ENCODE measurements at places on chromosomes 16 and 17.

GRCh38 chr16:7614021-7614795, 281.6 kb downstream of the RBFOX1 start:
- DNase-seq: no peak

GRCh38 chr16:12763517-12763916, 40.2 kb downstream of the CPPED1 start:
- no peak for DNase-seq

DNA sequence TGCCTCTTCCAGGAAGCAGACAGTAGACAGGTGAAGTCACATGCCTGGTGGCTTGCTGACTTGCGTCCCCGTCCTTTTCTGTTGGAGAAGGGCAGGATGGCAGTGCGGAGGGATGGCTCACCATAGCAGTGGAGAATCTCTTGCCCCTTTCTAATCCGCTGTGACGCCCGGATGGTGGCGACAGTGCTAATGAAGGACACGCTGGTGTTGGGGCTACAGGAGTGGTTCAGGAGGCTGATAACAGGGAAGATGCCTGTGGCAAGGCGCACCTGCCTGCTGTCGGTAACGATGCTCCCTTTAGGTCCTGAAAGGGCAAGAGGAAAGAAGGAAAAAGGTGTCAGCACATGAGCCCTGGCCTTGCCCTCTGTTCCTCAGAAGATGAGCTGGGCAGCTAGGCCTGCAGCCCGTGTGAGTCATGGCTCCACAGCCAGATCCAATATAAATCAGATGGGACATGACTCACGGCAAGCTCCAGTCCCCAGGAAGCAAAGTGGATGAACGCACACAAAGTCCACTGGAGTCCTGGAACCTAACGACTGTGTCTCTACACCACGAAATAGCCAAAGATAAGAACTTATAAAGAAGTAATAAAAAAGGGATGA, 25.5 kb downstream of the SERPINF1 start:
- DNase-seq: no peak

- DNase-seq: peak; percentile 80
These were observed 1.3 kb downstream of the TIMP2 start for GRCh38 chr17:78923660-78924453.

DNA sequence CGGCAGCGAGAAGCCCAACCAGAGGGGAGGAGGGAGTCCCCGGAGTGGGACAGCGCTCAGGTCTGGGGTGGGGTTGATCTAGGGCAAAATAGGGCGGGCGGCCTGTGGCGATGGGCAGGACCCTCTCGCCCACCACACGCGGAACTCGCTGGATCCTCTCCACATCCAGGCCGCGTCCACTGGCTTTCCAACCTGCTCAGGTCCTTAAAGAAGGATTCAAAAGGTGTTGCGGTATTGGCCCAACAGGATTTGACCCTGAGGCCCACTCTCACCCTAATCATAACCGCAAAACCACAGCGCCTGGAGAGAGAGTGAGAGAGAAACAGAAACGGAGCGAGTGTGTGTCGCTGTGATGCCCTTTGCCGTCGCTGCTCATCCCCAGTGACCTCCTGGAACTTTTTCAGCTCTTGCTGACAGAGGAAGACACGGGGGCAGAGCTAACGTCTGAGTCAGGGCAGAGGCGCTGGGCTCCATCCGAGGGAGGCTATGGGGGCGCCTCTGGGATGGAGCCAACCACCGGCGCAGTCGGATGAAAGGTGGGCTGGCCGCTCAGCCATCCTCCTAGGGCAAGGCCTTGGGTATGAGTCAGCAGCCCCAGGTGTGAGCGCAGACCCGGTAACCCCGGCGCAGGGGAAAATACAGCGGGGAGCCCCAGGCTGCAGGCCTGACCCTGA, 16.7 kb upstream of the OR1F1 start:
- no peak for DNase-seq

GRCh38 chr17:37802712-37803416, 58.0 kb upstream of the HNF1B start:
- DNase-seq: no peak

- no peak for DNase-seq
These were observed 144.4 kb downstream of the SNX11 start for GRCh38 chr17:48251950-48252349.

GRCh38 chr16:79006765-79007164, 593.8 kb downstream of the MAF start:
- no peak for DNase-seq

GRCh38 chr17:8124350-8125153, 646 bp upstream of the HES7 start:
- DNase-seq: no peak

DNA sequence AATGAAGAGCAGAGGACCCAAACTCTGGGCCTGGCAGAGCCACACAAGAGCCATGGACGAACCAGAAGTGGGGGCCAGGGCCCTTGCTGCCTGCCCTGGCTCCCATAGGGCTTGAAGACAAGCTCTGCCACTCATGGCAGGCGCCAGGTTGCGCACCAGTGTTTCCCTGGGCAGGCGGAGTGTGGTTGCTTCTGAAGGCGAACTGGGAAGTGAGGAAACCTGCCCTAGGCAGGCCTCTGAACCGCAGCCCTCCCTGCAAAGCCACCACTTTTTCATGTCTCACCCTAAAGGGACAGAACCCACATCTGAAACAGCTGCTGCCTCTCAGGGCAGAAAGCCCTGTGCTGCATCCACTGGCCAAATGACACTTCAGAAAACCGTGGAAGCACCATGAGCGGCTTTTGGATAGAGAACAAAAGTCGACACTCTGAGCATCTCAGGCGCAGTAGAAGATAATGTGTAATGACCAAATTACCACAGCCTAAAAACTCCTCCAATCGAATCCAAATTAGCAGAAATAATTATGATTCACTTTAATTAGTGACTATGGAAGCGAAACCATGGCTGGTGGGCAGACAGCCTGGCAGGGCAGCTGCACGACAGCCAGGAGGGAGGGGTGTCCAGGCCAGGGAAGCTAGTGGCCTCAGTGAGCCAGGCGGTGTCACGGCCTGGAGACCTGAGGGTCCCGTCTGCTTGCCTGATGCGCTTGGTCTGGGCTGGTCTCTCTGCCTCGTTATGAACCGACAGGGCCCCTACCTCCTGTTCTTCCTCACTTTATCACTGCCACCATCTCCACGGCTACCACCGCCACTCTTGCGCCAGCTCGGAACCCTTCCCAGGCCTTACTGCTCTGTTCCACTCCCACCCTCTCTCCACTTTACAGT, 59.1 kb downstream of the PRMT7 start:
- DNase-seq: peak; percentile 87

GRCh38 chr16:88554711-88555264, 15.4 kb upstream of the ZC3H18 start:
- no peak for DNase-seq

DNA sequence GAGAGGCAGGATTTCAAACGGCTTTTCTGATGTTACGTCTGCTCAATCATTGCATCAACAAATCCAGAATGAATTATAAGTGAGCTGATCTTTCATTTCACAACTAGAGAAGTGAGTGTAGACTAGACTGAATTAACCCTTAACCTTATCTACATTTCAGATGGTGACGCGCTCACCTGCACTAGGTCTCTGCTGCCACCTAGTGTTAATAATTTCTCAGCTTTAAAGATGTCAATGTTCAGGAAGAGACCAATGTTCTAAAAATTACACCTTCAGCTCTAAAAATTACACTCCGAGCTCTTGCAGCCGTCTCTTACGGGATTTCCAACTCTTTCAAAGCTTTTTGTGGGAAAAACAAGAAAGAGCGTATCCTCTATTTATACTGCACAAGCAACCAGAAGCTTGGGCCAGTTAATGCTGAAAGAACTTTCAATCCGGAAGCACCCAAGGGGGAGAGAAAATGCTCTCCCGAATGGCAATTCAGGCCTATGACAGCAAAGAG, 88.2 kb upstream of the FA2H start:
- DNase-seq: peak; percentile 53

DNA sequence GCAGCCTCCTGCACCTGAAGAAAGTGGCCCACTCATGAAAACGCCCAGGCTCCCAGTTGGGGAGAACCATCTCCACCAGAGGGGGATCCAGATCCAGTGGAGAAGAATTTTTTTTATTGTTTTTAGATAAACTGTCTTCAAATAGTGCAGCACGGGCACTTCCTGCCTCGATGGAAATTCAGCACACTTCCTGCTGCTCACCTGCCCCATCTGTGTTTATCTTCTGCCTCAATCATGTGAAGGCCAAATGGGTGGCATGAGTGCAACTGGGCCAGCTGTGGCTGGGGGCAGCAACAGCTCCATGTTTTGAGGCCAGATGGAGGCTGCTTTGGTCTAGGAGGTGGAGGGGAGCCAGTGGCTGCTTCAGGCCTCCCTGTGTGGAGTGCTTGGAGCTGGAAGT, 75.9 kb upstream of the WSB1 start:
- no peak for DNase-seq

- no peak for DNase-seq
These were observed 34.1 kb downstream of the CUEDC1 start for GRCh38 chr17:57920916-57921703.

DNA sequence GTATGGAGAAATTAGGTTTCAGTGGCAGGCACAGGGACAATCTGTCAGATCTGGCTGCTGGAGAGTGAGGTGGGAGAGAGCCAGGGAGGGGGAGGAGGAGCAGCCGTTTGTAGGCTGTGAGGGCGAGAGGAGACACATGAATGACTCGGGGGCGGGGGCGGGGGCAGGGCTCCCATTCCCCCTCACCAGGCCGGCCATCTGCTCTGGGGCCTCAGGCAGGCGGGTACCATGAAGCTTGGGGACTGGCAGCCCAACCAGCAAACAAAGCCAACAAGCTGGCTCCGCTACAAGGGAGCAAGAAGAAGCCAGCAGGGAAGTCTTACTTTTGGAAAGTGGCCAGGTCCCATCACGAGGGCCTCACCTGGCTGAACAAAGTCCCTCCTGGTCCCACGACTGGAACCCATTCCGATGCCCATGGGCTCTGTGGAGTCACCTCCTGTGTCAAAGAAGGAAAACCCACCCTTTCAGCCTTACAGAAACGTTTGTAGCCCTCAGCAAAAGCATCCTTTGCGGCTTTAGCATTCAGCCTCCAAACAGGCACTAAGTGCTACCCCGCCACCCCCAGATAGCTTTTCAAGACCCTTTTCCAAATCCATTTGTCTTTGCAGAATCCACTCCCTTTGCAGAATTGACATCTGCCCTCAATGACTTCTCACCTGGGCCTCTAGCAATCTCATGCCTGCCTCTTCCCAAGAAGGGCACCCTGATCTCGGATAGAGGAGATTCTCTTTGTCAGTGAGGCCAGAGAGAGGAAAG, 9.2 kb upstream of the SSTR2 start:
- DNase-seq: no peak

DNA sequence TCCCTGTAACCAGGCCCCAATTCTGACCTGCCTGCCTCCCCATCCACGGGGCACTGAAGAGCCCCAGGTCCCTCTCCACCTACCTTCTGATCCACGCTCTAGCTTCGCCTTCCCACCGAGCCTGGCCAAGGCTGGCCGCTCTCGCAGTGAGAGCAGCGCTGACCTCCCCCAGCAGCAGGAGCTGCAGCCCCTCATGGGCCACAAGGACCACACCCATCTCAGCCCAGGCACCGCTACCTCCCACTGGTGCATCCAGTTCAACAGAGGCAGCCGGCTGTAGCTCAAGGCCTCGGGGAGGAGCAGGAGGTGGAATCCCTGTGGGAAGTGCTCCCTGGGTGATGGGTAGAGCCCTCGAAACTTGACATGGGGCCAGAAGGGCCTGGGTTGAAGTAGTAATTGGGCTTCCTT, 8.4 kb upstream of the PLEKHG4 start:
- DNase-seq: no peak

- no peak for DNase-seq
These were observed 408.4 kb downstream of the ZFHX3 start for GRCh38 chr16:72639494-72639893.

- no peak for DNase-seq
These were observed 1.9 kb downstream of the FAAP100 start for GRCh38 chr17:81550285-81550684.

GRCh38 chr16:497258-497657, 30.3 kb upstream of the CAPN15 start:
- DNase-seq: no peak

DNA sequence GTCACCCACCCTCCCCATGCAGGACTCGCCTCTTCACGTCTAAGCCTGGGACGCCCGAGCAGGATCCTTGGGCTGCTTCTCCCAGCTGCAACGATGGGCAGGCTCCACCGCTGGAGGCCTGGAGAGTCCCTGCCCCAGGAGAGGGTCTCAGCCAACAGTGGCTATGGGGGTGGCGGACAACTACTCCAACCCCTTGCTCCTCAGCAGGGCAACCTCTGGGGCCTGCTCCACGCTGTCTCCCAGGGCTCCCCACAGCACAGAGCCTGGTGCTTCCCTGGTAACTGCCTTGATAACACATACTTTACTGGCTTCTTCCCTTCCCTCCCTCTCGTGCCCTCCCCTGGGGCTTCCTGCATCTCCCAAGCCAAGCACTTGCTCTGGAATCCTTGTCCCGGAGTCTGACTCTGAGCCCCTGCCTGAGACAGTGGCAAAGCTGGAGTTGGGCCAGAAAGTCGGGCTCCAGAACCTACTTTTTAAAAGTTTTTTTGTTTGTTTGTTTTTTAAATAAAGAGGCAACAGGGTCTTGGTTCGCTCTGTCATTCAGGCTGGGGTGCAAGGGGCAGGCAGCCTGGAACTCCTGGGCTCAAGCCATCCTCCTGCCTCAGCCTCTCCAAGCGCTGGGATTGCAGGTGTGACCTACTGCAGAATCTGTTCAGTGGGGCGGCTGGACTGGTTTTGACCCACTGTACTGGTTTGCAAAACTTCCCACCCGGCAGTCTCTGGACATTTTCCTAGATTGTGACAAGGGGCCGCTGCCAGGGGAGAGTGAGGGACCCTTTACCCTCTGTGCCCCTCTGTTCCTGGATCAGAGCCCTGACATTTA, 99.4 kb downstream of the TNFRSF13B start:
- DNase-seq: no peak

DNA sequence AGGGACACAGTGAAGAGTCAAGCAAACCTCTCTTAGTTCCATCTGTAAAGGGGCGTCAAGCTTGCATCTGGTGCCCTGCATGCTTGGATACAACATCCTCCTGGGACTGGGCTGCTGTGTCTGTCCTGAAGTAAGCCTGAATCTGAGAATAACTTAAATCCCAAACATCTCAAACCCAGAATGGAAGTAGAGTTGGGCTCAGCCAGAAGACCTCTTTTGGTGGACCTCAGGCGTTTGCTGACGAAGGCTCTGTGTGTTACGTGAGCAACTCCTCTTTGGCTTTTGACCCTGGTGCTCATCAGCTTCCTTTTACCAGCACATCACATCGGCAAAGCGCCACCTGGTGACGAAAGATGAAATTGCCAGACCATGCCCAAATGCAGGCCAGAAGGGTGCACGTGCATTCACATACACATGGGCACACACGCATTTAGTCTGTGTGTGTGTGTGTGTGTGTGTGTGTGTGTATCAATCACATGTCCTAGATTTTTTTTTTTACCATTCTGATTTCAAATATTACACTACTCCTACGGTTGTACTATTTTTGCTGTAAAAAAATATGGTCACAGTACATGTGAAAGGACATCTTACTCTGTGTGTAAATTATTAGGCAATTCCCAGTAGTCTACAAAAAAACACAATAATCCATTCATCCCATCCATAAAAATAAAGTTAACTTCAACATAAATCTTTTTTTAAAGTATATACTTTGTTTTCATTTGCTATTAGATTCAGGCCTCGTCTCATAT, 41.1 kb upstream of the FOXJ1 start:
- peak; percentile 82 for DNase-seq

DNA sequence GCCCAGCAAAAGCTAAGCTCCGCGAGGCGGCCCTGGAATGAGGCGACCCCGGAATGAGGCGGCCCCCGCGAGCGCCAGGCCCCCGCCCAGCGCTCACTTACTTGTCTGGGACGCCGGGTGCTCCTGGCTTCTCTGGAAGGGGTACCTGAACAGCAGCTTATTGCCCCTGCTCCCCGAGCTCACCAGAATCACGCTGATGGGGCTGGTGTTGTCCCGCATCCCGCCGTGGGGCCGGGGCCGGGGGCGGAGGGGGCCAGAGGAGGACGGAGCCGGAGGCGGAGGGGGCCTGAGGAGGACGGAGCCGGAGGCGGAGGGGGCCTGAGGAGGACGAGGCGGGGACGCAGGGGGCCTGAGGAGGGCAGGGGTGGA, 440 bp downstream of the NPRL3 start:
- DNase-seq: no peak
